ENCODE measurements at places on chromosomes 11 and 22.

GRCh38 chr22:19904174-19904856 is 37.3 kb upstream of the COMT start:
- DNase-seq: no peak

- no peak for DNase-seq
Observed at GRCh38 chr22:26127556-26127955, 41.7 kb upstream of the SEZ6L start.

GRCh38 chr22:42754658-42755057 is 34.0 kb upstream of the A4GALT start:
- DNase-seq: no peak

DNA sequence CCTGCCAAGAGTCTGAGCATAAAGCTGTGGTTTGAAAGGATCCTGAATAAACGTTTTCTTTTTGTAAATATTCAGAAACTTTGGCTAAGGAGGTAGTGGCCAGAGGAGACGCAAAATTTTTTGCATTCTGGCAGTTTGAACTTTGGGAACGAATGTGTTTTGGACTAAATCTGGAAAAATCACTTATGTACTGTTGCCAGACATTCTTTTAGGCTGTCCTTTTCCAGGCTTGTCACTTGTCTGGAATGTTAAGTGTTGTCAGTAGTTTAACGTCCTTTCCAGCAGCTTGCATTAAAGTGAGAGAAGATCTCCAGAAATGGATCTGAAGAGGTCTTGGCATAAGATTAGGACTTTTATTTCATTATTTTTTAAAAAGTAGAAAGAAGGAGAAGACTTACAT is 18.5 kb downstream of the SPECC1L start:
- no peak for DNase-seq

DNA sequence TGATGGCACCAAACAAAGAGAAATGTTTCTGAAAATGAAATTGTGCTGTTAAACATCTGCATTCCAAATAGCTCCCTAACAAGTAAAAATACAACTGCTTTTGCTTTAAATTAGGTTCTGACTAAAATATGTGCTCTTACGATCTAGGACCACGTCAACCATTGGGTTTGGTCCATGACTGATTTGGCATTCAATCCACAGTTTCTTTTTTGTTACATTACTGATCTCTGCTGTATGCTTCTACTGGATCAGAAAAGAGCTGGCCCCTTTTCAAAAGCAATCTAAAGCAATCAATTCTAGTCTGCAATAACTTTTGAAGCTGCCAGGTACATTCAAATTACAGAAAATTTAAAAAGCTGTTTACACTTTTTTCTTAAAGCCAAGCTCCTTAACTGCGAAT is 1047.1 kb upstream of the CCDC90B start:
- DNase-seq: no peak

- no peak for DNase-seq
Observed at GRCh38 chr22:23066200-23067022, 3.9 kb upstream of the GNAZ start.

GRCh38 chr22:29727131-29727523 is 7.3 kb downstream of the CABP7 start:
- no peak for DNase-seq

GRCh38 chr11:121592708-121593107 is 139.9 kb upstream of the SORL1-AS1 start:
- DNase-seq: no peak

GRCh38 chr11:111124724-111125123 is 120.8 kb upstream of the POU2AF2 start:
- DNase-seq: no peak

DNA sequence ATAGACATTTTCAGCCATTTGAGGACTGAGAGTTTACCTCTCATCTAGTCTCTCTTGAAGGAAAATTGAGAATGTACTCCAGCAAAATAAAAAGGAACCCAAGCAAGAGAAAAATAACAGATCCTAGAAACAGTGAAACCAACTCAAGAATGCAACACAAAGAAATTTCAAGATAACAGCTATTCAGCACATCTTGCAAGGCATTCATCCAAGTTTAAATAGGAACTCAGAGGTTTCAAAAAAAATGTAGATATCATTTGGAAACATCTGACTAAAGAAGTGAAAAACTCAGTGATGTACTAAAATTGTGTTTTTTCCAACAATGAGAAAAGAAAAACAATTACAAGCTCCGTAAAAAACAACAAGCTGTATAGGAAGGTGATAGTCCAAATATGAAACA is 76.4 kb downstream of the TMEM135 start:
- DNase-seq: no peak

- DNase-seq: no peak
Observed at GRCh38 chr11:44940404-44940803, 10.3 kb downstream of the TP53I11 start.

DNA sequence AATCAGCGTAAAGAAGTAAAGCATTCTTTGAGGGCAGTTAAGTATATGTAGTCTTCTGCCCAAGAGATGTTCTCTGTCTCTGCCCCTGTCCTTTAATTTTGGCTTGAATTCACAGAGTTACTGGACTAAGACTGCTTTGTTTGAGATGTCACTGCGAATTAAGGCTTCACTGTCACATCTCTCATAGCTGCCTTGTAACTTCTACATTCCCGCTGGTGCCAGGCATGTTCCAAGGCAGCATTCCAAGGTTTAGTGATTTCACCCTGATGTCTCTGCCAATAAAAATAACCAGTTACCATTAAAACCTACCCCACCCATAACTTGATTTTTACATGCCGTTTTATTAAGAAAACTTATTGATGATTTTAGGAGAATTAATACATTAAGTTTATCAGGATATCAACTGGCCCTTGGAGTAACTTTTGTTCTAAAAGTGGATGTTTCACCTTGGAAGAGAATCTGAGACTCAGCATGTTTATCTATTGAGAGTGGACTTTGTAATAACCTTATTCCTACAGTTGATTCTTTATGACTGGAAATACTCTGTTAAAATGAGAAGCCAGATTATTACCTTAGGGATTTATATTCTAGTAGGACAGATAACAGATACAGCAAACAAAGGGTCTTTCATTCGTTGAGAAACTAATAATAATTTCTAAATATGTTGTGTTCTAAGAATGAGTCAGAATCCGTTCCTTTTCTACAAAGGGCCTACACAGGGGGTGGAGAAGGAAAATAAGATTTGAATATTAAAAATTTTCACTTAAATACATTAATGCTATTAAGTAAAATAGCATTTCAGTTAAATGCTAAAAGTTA is 110.2 kb downstream of the UVRAG start:
- DNase-seq: no peak

GRCh38 chr11:13008061-13008435 is 1.1 kb upstream of the RASSF10 start:
- no peak for DNase-seq

GRCh38 chr22:18088825-18089568 is 11.2 kb downstream of the PEX26 start:
- no peak for DNase-seq

DNA sequence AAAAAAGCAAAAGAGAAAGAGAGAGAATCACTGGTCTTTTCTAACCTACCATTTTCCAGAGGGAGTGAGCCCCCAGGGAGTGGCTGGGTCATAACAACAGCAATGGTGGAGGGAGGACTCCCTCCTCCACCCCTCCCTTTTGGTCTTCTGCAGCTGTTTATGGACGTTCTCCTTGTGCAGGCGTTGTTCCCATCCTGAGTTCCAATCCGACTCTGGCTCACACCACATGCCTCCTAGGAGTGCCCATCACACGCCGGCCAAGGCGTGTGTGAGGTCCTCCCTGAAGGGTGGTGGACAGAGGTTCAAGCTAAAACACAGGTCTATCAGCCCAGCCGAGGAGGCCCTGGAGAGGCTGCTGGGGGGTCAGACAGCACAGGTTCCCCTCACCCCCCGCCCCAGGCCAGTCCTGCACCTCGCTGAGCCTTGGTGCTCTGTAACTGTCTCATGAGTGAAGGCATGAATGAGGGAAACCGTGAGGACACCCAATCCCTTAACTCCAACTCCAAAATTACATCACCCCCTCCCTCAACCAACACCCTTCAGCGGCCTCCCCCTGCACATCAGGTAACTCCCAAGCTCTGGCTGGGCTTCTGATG is 29.4 kb downstream of the IFT27 start:
- no peak for DNase-seq

GRCh38 chr22:20423906-20424551 is 13.6 kb downstream of the SCARF2 start:
- DNase-seq: no peak

DNA sequence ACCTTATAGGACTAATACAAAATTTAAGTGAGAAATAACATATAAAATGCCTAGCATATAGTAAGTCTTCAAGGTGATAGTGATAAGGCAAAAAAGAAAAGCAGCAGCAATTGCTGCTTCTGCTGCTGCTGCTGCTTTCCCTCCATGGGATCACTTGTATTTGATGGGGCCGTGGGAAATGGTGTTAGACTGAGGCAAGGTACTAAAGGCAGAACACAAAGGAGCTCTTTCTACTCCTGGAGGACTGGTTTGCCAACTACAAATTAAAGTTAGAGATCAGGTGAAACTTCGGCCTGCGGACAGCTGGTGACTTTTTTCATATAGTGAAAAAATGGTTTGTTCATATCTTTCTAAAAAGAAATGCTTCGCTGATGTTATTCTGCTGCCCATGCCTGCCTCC is 46.3 kb downstream of the SWAP70 start:
- DNase-seq: no peak

DNA sequence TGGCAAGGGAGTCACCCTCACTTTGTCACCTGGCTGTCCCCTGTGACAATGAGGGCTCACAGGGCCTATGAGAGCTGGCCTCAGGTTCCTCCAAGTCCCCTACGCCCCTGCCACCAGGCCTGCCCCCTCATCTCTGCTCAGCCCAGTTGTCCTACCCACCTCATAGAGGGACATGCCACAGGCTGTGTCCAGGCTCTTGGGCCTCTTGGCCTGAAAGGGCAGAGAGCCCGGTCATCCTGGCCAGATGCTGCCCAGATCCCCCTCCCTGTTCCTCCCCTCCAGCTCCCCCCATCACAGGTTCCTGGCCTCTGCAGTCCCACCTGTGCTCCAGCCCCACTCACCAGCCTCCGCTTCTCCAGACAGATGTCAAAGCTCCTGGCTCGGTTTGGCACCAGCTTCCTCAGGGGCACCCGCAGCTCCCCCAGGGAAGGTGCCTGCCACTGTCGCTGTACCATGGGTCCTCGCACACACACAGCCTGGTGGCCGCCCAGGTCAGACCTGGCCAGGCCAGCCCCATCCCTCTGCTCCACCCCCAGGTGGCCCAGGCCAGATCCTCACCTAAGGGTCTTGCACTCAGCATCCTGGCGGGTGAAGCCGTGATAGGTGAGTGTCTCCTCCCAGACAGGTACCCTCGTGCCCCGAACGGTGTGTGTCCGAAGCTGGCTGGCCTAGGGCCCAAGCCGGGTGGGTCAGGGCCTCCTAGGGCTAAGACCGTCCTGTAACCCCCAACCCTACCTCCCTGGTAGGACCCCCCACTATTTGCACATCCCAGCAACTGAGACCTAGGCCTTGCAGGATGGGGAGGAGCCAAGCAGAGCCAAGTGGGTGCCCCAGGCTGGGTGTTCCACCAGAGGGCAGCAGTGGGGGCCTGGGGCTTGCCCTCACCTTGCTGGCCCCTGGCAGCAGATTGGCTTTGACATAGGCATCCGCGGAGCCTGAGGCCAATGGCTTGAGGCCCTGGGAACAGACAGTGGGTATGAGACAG is 8.3 kb downstream of the NDUFV1 start:
- no peak for DNase-seq
